ENCODE measurements at places on chromosomes 12 and 14.

- no peak for DNase-seq
Measured at GRCh38 chr14:36525746-36526099, 5.7 kb upstream of the NKX2-1 start.

GRCh38 chr12:65868133-65868705 lies 43.9 kb downstream of the HMGA2 start:
- DNase-seq: no peak

DNA sequence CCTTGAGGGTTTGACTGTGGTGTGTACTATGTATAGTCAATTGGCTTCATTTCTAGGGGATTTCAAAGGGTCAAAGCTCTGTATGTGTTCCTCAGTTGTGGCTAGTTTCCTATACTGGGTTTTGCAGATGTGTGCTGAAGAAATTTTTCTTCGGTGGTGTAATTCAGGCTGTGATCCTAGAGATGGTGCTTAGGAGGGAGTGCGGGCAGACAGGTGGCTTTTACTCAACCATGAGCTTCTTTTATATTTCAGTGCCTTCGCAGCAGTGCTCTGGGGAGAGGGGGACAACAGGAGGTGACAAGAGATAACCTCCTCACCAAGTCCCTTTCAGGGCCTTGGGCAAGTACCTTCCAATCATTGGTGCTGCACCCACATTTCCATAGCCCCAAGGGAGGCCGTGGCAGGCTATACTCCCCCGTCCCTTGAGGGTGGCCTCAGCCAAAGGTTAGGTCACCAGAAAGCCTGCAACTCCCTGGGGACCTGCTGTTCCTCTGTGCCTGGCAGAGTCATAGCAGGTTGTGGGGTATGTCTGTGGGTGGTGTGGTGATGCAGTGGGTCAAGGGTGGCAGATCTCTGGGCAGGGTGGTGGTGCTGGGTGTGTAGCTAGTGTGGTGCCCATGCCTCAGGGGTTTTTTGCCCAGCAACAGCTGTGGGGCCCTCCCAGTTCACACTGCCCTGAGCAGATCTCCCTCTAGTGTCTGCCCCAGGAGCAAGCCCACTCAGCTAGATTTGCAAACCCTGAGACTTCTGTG lies 37.0 kb upstream of the TMX1 start:
- no peak for DNase-seq

- no peak for DNase-seq
Measured at GRCh38 chr12:116933091-116933490, 22.3 kb downstream of the FBXW8 start.

GRCh38 chr14:81435048-81435390 lies 34.9 kb upstream of the STON2 start:
- no peak for DNase-seq

GRCh38 chr14:55977392-55978150 lies 140.6 kb upstream of the PELI2 start:
- DNase-seq: no peak

DNA sequence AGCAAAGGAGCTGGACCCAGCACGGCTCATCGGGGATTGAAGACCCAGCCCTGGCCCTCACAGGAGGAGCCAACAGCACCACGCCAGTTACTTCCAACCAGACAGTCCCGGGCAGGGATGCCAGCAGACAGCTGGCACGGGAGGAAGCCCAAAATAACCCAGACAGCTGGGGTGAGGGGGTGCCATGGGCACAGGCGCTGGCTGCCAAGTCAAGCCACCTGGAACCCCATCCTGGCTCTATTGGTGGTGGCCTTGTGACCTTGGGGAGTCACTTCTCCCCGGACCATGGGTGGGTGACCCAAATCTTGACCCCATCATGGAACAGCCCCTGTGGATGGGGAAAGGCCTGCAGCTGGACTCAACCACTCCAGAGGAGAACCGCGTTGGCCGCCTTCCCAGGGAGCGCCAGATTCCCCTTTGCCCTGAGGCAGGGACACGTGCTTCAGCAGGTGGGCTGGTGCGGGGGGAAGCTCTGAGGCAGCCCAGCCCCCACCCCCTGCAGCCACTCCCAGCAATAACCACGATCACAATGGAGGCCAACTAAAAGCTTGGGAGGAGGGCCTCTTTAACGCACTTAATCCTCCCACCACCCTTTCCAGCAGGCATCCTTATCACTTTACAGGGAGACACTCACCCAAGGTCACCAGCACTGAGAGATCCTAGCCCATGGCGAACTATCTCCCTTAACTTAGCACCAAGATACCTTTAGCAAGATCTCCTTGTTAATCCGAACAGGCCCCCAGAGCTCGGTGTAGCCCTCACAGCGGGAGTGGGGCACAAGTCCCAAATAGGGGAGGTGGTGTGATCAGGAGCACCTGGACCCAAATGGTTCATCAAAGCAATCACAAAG lies 4.7 kb upstream of the RHOF start:
- DNase-seq: no peak

- DNase-seq: no peak
Measured at GRCh38 chr14:50340963-50341362, 28.8 kb downstream of the DMAC2L start.

- DNase-seq: no peak
Measured at GRCh38 chr12:106025129-106025528, 113.6 kb downstream of the NUAK1 start.

All from stimulated activated CD4-positive, alpha-beta T cell treated with anti-CD3 and anti-CD28 coated beads, Interleukin-1b, Interleukin-23, amount 100 ng/mL, for 4 hours (primary cell).